Ovary (tissue), 10 donors: ENCODE measurements at places on chromosomes 3 and 15.
A peak's percentile ranks its signal among the peaks of the same experiment; 100 is the strongest.

- no peak for DNase-seq
Measured at GRCh38 chr3:129323651-129324294, 45.1 kb downstream of the HMCES start.

DNA sequence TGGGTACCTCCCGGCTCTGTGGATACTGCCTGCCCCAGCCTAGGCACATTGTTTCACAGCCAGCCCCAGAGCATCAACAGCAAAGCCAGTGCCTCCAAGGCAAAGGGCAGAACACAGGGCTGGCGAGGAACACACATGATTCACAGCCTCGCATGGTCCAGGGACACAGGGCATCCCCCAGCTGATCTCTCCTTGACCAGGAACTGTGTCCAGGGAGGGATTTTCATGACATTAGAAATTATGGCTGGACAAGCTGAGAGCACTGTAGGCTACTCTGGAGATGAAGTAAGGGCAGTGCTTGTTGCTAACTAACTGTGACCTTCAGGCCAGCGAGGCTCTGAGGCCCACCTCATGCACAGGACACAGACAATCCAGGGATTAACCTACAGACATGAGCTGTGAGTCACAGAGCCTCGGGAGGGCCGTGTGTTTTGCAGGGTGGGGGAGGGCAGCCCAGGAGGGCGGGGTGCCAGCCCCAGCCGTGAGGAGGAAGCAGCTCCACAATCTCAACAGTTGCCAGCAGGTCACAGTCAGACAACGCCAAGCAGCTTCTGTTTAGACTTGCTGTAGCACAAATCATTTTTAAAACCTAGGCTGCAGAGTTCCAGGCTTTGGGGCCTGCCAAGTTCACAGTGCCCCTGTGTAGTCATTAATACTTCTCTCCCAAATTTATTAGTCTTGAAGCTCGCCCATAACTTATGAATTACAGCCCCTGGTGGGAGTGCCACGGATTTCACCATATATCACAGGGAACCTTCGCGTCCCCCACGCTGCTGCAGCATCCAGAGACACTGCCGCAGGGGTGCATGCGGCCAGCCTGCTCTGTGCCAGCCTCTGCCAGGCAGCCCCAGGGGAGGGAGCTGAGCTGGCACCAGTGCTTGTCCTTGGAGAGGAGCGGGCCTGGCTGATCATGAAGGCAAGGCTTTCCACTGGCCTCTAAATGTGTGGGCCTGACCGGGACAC, 114.7 kb downstream of the ETFA start:
- peak; percentile 65 for DNase-seq

DNA sequence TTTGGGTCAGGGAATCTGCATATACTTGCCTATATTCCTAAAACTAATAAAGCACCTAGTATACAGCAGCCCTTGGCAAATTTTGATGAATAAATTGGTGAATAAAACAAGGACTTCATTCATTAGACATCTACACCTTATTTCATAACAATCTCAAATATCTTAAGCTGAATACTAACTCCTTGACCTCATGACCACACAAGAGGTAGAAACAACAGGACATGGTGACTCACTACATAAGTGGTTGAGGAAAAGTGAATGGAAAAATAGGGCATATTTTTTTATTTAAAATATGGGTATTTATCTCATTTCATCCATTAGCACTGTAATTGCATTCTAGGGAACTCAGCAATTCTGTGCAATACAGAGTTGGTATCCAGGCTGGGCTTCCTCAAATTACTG, 7.8 kb upstream of the STAC start:
- DNase-seq = no peak

- DNase-seq = no peak
Measured at GRCh38 chr15:62991698-62992097, 50.8 kb upstream of the TPM1 start.

DNA sequence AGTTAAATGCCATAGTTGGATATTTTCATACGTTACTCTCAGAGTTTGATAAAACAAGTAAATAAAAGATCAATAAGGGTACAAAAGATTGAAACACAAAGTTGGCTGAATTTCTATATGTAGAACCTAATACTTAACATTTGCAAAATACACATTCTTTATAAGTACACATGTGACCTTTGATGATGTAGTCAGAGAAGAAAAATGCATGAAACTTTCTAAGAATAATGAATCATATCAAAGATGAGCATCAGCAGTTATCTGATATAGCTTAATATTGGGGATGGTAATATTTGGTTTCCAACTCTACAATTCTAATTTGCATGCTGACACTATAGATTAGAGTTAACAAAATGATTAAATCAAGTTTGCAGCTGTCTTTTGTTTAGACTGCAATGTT, 188.0 kb upstream of the TGFBR2 start:
- no peak for DNase-seq

GRCh38 chr15:34297059-34297458, 40.5 kb downstream of the SLC12A6 start:
- no peak for DNase-seq

DNA sequence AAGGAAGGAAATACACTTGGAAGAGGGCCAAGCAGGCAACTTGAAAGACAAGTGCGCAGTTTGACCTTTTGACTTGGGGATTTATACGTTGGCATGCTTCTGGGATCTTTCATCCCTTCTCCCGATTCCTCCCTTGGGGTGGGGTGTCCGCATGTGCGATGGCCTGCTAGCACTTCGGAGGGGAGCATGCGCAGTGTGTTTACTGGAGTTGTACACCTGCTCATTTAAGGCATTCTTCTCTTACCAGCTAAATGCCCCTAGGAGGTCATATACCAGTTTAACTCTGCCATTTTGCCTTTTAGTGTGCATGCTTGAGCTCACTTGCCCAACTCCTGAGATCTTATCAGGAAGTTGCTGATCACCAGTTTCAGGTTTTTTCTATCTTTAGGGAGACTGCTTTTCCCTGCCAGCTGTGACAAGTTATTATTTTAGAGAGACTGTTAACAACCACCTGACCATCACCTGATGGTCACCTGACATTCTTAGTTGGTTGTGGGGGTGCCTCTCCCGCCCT, 63.5 kb downstream of the BFSP2 start:
- DNase-seq = no peak
